MM.1S (cell line): ENCODE measurements at places on chromosomes 12 and 14.
A peak's percentile ranks its signal among the peaks of the same experiment; 100 is the strongest.

- peaks cover 10% of the 10 kb centered on the region; the same call in 1 of the 2 replicates for H3K27me3 ChIP-seq
- no peaks in the 10 kb centered on the region for H3K4me1 ChIP-seq
- no peaks in the 10 kb centered on the region for H3K36me3 ChIP-seq
- H3K4me3 ChIP-seq, result no peak overlapping the region
- DNase-seq, result no peak
- H3K27ac ChIP-seq, result no peak overlapping the region
Observed at GRCh38 chr12:130948751-130949150, 5.0 kb upstream of the ADGRD1 start.

GRCh38 chr12:101795013-101795412, 35.7 kb downstream of the GNPTAB start:
- H3K27ac ChIP-seq, result no peak overlapping the region
- DNase-seq, result no peak
- no peak overlapping the region for H3K4me3 ChIP-seq
- no peaks in the 10 kb centered on the region for H3K36me3 ChIP-seq

DNA sequence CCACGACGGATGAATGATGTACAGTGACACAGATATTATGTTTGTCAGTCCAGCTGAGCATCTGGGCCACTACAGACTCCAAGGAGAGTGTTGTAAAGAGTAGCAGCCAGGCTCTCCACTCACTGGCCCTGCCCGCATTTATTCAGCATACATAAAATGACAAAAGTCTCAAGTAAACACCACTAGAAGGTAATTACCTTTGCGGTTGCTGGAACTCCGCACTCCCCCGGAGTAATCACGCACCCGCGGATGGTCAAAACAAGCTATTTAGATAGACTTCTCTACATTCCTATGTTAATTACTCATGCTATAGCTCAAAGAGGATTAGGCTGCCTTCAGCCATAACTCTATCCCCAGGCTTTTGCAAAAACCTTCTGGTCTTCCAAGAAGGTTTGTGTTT, 18.8 kb upstream of the STRAP start:
- H3K4me3 ChIP-seq, result no peak overlapping the region
- H3K27ac ChIP-seq, result no peak overlapping the region
- no peaks in the 10 kb centered on the region for H3K4me1 ChIP-seq
- DNase-seq, result no peak
- no peaks in the 10 kb centered on the region for H3K27me3 ChIP-seq
- H3K36me3 ChIP-seq, result no peaks in the 10 kb centered on the region

DNA sequence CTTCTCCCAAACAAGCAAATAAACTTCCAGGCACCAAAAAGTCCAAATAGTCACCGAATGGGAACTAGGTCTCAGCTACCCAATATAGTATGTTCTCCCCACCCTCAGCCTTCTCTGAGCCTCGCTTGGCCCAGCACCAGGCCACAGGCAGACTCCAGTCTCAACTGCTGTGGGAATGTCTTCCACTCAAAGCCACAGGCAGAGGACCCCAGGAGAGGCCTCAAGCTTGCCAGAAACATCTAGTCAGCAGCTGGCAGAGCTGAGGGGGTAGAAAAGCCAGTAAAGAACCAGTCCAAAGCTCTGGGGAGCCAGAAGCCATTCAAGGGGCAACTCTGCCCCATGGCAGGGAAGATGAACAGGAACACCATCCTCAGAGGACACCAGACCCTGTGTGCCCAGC, 41.8 kb downstream of the FMNL3 start:
- peak overlapping the region; percentile 86; the same call in 1 of the 2 replicates for H3K27ac ChIP-seq
- no peak for DNase-seq
- no peaks in the 10 kb centered on the region for H3K36me3 ChIP-seq

DNA sequence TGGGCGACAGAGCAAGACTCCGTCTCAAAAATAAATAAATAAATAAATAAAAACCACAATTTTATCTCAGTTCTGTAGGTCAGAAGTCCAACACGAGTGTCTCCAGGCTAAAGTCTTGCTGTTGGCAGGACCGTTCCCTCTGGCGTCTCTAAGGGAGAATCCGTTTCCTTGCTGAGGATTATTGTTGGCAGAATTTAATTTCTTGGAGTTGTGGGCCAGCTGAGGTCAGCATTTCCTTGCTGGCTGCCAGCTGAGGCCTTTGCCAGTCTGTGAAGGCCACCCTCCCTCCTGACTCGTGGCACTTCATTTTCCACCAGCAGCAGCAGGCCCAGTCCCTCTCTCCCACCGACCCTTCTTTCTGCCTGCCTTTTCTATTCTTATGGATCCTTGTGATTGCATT, 17.2 kb downstream of the PSMC1 start:
- H3K36me3 ChIP-seq, result no peaks in the 10 kb centered on the region; the same call in 1 of the 2 replicates
- no peak for DNase-seq
- H3K27ac ChIP-seq, result no peak overlapping the region
- no peaks in the 10 kb centered on the region for H3K4me1 ChIP-seq
- H3K27me3 ChIP-seq, result no peaks in the 10 kb centered on the region
- H3K4me3 ChIP-seq, result no peak overlapping the region

DNA sequence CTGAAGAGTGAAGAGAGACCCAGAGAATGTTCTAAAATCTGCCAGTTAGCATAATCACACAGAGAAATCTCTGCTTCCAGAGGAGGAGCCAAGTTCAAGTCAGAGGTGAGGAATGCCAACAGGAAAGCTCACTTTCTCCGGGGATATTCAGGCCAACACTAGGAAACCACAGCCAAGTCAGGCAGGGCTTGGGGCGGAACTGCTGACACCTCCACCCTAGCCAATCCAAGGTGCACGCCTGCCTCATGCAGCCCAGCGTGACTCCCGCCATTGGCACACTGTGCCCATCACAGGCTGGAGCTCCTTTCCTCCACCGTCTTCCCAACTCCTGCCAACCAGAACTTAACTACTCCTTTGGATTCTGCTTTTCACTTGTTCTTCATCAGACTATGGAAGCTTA, 374.3 kb upstream of the CCDC196 start:
- no peak overlapping the region for H3K4me3 ChIP-seq
- DNase-seq, result no peak
- no peaks in the 10 kb centered on the region for H3K36me3 ChIP-seq
- no peak overlapping the region for H3K27ac ChIP-seq
- no peaks in the 10 kb centered on the region for H3K4me1 ChIP-seq
- H3K27me3 ChIP-seq, result no peaks in the 10 kb centered on the region

GRCh38 chr12:116093915-116094314, 183.6 kb downstream of the MED13L start:
- H3K36me3 ChIP-seq, result no peaks in the 10 kb centered on the region
- DNase-seq, result no peak
- H3K4me1 ChIP-seq, result no peaks in the 10 kb centered on the region
- H3K27me3 ChIP-seq, result no peaks in the 10 kb centered on the region

GRCh38 chr14:38629412-38629811, 373.5 kb upstream of the CLEC14A start:
- no peaks in the 10 kb centered on the region for H3K27me3 ChIP-seq
- H3K4me1 ChIP-seq, result no peaks in the 10 kb centered on the region
- DNase-seq, result no peak
- H3K4me3 ChIP-seq, result no peak overlapping the region

- H3K27ac ChIP-seq, result no peak overlapping the region
- no peaks in the 10 kb centered on the region for H3K36me3 ChIP-seq
- no peak for DNase-seq
- H3K4me1 ChIP-seq, result no peaks in the 10 kb centered on the region
Observed at GRCh38 chr12:68397566-68398158, 65.5 kb upstream of the MDM1 start.
